EL (cell line): ENCODE measurements at places on chromosomes 2 and 18.

- no peak for DNase-seq
Observed at GRCh38 chr2:233831011-233831721, 23.2 kb downstream of the HJURP start.

GRCh38 chr2:219415580-219416234 is 2.5 kb upstream of the DES start:
- DNase-seq, result no peak

DNA sequence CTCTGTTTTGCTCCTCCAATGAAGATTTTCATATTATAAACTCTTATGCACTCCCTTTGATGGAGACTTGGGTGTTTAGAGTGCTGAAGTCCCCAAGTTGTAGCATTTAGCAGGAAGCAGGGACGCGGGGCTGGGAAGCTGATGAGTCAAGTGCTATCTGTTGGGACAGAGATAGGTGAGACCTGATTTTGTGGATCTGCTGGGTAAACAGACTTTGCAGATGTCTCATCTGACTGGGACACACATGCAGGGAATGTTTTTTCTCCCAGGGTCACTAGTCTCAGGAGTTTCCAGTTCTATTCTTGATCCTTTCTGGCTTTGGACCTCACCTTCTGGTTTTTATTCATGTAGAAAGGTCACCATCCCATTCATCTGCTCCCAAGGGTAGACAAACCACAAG is 79.7 kb upstream of the ACAA2 start:
- no peak for DNase-seq

- no peak for DNase-seq
Observed at GRCh38 chr18:36375118-36375517, 77.6 kb downstream of the FHOD3 start.

GRCh38 chr2:58035352-58035751 is 11.3 kb upstream of the VRK2 start:
- no peak for DNase-seq

- DNase-seq, result no peak
Observed at GRCh38 chr2:50347358-50348044, 684.4 kb downstream of the NRXN1 start.

- no peak for DNase-seq
Observed at GRCh38 chr2:221549143-221549542, 23.0 kb downstream of the EPHA4 start.

GRCh38 chr18:57084331-57085271 is 62.3 kb upstream of the BOD1L2 start:
- DNase-seq, result peak; percentile 44

- DNase-seq, result peak; percentile 0
Observed at GRCh38 chr18:72675394-72675793, 131.3 kb upstream of the CBLN2 start.

- DNase-seq, result no peak
Observed at GRCh38 chr2:11357428-11357972, 13.1 kb upstream of the ROCK2 start.
